ENCODE measurements at places on chromosomes 7 and 10.

DNA sequence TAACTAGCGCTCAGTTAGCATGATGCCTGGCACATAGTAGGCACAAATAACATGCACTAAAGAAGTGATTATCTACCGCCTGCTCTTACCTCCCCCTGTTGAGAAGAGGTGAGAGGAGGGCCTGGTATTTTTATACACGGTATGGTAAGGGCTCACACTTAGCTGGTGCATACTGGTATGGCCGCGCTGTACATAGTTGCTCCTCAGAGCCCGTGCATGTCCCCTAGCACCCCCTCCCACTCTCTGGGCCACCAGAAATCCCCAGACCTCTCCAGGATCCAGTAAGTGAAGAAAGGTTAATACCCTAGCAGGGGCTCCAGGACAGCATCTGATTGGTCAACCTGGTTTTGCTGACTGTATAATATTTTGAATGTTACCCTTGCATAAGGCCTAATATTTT lies 121.4 kb downstream of the RAB11FIP2 start:
- no peak for DNase-seq

DNA sequence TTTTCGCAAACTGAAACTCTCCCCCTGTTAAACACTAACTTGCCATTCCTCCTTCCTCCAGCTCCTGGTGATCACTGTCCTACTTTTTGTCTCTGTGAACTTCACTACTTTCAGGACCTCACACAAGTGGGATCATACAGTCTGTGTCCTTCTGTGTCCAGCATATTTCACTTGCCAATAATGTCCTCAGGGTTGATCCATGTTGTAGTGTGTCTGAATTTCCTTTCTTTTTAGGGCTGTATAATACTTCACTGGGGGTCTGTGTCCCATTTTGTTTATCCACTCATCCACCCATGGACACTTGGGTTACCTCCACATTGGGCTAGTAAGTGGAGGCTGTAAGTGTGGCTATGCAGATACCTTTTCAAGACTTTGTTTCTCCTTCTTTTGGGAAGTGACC lies 42.7 kb upstream of the GJD4 start:
- DNase-seq: no peak

GRCh38 chr7:150365194-150365593 lies 3.4 kb upstream of the REPIN1 start:
- DNase-seq: no peak

GRCh38 chr7:44964384-44964830 lies 14.4 kb downstream of the MYO1G start:
- DNase-seq: no peak

- no peak for DNase-seq
Measured at GRCh38 chr10:100489396-100489795, 26.6 kb downstream of the WNT8B start.

DNA sequence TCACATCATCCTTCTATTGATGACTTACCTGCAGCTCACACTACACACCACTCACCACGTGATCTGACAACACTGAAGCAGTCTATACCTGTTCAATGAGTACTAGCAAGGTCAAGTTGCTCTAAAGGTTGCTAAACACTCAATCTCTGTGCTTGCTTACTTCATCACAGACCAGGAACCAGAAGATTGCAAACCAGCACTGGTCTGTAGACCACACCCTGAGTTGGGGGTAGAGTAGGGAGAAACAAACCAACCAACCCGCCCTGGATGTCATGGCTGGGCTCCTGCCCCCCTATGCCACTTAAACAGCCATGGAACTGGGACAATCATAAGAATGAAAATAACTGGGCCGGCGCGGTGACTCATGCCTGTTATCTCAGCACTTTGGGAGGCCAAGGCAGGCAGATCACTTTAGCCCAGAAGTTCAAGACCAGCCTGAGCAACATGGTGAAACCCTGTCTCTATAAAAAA lies 19.6 kb downstream of the DLG5 start:
- DNase-seq: no peak

- no peak for DNase-seq
Measured at GRCh38 chr10:33871061-33871956, 536.8 kb upstream of the NRP1 start.

GRCh38 chr10:126544565-126544964 lies 125.9 kb downstream of the C10orf90 start:
- DNase-seq: no peak

DNA sequence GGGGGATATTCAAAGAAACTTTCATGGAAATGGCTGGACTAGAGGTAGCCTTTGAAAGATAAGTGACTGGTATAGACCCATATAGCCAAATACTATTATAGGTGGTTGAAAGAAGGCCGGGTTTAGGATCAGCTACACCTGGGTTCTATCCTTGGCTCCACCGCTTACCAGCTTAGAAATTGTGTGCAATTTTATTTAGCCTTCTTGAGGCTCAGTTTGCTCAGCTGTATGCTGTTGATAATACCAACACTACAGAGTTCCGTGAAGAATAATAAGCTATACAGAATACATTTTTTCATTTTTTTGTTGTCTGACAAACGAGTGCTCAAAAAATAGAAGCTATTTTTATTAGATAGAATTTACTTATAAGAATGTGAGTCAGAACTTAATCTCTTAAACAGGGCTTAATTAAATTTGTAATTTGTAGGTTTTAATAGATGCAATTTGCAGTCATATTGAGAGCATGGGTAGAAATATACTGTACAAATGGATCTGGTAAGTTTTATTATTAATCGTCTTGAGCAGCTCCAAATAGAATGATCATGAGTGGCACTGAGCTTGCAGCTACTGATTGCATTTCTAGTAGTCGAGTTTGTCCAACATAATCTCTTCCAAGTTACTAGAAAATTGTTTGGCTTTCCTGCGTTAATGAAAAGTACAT lies 164.3 kb upstream of the PHYHIPL start:
- no peak for DNase-seq

GRCh38 chr7:128021366-128021765 lies 9.9 kb downstream of the LRRC4 start:
- DNase-seq: no peak

DNA sequence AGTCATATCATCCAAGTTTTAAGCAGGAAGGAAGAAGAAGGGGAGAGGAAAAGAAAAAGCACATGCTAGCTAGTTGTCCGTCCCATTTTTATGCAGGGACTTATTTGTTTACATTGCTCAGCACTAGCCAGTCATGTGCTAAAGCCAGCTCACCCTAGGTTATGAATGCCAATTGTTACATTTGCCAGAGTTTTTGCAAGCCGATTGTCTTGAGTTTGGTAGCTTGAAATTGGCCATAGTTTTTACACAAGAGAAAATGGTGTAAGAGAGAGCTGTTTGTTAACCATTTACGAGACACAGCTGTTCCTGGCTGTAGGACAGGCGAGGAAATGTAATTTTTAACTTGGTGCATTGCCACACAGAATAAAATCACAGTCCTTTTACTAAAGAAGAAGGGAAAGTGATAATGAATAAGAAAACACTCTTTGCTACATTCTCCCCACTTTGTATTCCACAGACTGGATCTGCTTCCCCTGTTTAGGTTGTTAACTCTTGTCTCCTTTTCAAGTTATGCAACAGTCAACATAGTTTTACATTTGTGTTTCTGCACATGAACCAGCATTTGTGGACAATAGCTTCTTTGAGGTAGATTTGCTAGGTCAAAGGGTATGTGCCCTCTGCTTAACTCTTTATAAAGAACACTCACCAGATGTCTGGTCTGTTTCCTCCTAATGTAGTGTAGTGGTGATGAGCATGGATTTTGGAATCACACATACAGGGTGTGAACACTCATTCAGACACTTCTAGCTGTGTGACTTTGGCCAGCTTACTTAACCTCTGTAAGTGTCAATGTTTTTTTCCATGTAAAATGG lies 357.2 kb downstream of the LRMDA start:
- DNase-seq: peak; percentile 59

DNA sequence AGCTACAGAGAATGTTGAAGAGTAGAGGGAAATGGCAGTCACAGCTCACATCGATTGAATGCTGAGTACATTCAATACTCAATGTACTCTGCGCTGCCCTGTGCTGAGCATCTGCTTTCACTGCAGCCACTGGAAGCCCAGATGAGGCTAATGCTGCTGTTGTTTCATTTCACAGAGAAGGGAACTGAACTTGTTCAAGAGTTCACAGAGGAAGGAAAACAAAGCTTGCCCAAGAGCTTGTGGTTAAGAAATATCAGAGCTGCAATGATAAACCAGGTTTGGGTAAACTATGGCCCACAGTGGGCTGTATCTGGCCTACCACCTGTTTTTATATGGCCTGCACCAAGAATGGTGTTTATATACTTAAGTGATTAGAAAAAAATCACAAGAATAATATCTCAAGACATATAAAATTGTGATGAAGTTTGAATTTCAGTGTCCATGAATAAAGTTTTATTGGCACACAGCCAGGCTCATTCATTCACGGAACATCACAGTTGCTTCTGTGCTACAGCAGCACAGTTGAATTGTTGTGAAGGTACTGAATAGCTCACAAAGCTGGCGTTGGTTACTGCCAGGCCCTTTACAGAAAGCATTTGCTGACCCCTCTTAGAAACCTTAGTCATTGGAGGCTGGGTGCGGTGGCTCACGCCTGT lies 64.1 kb downstream of the CFAP58 start:
- no peak for DNase-seq

- no peak for DNase-seq
Measured at GRCh38 chr7:75950111-75950681, 35.2 kb downstream of the POR start.

DNA sequence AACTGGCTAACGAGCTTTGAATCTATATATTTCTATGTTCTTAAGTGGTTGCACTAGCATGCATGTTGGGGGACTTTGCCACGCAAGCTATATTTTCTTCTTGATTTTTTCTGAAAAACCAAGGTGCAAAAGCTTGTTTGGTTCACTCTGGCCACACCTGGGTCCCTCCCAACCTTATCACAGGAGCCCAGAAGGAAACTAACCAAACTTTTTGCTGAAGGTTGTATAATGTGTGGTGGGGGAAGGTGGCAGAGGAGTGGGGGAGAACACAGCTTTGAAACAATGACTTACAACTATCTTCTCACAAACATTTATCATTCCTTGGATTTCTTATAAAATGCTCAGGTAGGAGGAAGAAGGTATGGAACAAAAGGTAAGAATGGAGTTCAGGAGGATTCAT lies 75.3 kb downstream of the TMEM168 start:
- no peak for DNase-seq

DNA sequence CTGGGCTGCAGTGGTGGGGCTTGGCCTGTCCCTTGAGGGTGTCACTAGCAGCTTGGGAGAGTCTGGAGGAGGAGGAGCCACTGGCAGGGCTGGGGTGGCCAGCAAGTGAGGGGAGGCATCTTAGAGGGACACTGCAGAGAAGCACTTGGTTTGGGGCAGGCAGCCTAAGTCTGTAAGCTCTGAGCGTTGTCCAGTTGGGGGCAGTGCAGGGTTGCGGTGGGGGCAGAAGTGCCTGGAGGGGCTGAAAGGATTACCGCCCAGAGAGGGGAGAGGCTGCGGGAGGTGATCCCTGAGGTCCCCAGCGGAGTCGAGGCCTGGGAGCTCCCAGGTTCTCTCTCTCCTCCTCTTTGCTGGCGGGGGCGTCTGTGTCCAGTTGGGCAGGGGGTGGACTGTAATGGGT lies 7.4 kb downstream of the ADCYAP1R1 start:
- no peak for DNase-seq

- DNase-seq: no peak
Measured at GRCh38 chr10:109126016-109126415, 797.3 kb downstream of the XPNPEP1 start.

DNA sequence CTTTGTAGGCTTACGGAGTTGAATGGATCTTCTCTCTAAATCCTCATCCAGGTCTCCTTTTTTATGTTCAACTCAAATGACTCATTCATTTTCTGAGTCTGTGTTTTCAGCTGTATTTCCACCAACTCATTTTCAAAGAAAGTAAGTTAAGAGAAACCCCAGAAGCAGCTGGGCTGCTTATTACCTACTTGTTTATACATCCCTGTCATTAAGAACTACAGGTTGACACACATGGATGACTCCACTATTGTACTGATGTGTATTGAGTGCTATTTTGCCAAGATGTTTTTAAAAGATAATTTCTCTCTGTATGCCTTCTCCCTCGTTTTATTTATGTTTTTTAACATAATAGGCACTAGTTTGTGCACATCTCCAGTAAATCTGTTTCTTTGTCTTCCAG lies 41.9 kb downstream of the DGKI start:
- no peak for DNase-seq

GRCh38 chr10:118412132-118412760 lies 70.1 kb upstream of the FAM204A start:
- DNase-seq: no peak

- no peak for DNase-seq
Measured at GRCh38 chr10:8504499-8504898, 450.0 kb downstream of the GATA3 start.

DNA sequence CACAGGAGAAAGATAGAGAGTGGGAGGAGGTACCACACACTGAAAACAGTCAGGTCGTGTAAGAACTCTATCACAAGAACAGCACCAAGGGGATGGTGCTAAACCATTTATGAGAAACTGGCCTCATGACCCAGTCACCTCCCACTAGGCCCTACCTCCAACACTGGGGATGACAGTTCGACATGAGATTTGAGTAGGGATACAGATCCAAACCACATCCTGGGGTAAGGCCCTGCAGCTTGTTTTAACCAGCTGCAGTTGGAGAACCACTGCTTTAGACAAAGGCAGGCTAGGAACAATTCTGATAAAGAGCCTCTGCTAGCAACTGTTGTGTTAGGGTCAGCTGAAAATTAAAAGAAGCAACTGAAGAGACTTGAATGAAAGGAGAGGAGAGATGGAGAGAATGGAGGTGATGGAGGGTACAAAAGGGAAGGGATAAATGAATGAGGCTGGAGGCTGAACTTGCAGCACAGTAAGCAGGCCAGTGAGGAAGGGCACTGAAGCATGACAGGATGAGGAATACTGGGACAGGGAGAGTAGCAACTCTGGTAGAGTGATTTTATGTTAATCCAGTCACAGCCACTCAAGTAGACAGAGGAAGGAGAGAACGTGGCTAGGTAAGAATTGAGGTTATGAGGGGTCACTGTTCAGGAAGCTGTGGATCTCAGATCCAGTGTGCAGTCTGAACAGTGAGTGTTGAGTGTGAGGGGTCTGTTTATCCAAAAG lies 23.6 kb downstream of the MEST start:
- no peak for DNase-seq

- DNase-seq: no peak
Measured at GRCh38 chr10:110492069-110492822, 5.5 kb upstream of the DUSP5 start.

DNA sequence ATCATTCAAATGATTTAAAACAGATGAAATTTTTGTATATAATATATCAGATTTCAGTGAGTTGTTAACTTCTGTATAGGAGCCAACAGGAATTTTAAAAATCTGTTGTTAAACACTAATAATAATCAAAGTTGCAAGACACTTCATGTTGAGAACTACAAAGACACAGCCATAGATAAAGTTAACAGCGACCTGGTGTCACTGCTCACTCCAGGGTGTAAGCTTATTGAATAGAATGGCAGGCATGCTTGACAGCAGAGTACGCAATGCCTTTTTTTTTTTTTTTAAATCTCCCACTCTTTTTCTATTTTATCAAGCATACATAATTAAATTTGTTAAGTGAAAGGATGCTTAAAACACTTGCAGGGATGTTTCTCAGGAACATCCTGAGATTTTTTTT lies 32.0 kb downstream of the PCDH15 start:
- DNase-seq: no peak

Measured in left lobe of liver (tissue), 2 donors.